Inflammatory macrophage treated with lipopolysaccharide for 1 hour (primary cell): ENCODE measurements at places on chromosomes 6 and 20.

DNA sequence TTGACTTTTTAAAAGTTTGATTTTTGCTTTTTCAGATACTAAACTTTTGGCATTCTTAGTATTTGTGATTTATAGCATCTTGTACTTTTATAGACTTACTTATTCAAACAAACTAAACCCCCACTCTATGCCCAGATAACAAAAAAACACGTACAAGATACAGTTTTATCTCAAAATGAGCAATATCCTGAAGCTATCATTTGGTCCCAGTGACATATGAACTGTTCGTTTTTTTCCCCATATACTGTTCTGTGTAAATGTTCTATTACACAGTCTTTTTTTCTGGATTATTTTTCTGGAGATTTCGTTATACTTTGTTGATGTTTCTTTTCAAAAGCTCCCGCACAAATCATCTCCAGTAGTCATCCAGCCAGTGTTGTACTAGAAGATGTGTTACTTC, 27.3 kb upstream of the SERINC3 start:
- DNase-seq, result no peak

DNA sequence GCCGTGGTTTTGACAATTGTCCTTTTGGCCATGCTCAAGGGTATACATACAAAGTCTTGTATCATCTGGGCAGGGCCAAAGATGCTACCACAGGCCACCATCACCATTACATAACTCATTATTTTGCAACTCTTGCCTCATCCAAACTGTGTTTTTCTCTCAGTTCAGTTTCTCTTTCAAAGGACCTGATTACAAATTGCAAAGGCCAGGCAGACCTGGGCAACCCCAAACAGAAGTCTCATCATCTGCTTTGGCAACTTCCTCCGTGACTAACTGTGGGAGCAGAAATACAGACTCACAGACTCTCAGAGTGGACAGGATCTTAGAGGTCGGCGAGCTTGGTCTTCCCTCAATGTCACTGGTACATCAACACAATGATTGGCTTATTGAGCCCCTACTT, 117.8 kb upstream of the NEDD9 start:
- peak; percentile 99 for DNase-seq

- DNase-seq, result no peak
These were observed 22.1 kb upstream of the ZNF76 start for GRCh38 chr6:35237476-35237875.

- DNase-seq, result no peak
These were observed 37.2 kb upstream of the TAF8 start for GRCh38 chr6:42013134-42013516.

GRCh38 chr6:169972101-169972651, 220.8 kb downstream of the ERMARD start:
- DNase-seq, result no peak

GRCh38 chr6:62367601-62368000, 81.6 kb upstream of the KHDRBS2 start:
- DNase-seq, result peak; percentile 15

- no peak for DNase-seq
These were observed 40.4 kb downstream of the MDGA1 start for GRCh38 chr6:37657112-37657886.

DNA sequence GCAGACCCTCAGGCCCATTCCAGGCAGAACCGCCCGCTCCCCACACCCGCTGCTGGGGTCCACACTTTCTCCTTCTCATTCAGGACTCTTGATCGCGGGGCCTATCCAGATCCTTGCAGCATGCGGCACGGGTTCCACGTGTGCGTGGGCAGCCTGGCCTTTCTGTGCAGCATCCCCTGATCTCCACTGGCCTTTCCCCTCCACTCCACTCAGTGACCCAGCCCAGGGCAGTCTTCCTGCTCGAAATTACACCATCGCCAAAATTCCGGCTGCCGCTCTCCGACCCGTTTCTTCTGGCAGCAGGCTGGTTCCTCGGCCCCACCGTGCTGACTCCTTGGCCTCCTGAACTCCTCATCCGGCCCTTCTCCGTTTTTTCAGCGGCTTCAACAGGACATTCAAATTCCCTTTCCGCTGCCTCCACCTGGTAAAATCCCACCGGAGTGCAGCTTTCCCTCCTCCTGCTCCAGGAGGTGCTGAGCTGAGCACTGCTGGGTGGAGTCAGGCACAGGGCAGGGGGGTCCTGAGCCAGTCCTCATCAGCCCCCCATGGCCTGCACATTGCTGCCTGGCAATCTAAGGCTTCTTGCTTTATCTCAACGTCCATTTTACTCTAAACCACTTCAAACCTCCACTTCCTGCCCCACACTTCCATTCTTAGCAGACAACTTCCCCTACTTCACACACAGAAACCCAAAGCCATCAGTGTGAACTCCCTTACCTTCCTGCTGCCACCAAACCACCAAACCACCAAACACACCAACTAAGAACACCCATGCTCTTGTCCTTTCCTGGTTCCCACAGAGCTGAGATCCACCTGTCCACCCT, 9.0 kb downstream of the SFT2D1 start:
- no peak for DNase-seq

GRCh38 chr6:148401571-148401970, 58.9 kb downstream of the SASH1 start:
- no peak for DNase-seq

DNA sequence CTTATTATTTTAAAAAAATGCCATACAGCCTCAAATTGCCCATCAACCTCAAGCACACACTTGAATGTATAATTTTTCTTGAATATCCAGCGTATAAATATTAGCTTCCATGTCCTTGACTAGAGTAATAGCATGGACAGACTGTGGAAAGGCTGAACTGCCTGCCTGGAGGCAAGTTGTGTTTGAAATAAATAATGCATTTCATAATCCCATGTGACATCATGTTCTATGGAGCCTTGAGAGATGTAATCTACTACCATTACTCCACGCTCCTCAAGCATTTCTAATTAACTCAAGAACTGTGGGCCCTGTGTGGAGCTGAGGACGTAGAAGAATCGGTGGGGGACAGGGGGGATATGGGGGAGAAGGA, 94.2 kb downstream of the CDS2 start:
- DNase-seq, result peak; percentile 22

GRCh38 chr6:42522036-42522435, 41.8 kb upstream of the UBR2 start:
- no peak for DNase-seq

DNA sequence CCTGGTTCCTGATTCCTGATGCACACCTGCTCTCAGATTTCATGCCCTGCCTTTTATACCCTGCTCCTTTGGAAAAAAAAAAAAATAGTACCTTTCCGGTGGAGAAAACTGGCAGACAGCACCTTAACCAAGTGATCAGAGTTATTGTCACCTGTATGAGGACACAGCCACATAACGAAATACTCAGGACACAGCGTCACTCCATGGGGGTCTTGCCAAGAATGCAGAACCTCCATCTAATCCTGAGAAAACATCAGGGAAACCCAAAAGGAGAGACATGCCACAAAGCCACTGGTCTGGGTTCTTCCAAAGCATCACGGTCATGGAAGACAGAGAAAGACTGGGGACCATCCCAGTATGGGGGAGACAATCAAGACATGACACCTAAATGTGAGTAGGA, 29.1 kb downstream of the BFSP1 start:
- DNase-seq, result no peak

DNA sequence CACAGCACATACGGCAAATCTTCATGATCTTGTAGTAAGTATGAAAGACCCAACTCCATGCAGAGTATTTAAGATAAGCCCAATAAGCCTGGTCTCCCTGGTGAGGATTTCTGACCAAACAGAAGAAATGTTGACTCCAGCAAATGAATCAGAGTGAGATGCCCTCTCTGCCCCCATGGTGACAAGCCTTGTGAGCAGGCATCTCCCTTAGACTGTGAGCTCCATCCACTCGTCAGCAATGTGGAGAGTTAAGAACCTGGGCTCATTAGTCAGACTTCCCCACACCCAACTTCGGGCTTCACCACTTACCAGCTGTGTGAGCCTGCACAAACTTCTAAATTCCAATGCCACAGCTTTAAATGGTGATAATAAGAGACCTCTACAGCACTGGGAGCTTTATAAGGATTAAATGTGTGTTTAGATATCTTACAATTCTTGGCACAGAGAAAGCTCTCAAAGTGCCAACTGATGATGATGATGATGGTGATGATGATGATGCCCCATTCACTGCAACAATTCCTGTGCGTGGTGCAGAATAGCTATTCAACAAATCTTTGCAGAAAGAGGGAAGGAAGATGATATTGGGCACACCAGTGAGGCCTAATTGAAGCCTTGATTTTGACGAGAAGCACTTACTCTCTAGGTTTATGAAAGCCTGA, 253.4 kb upstream of the TAB2 start:
- no peak for DNase-seq

GRCh38 chr6:96197241-96197640, 181.5 kb downstream of the FUT9 start:
- DNase-seq, result no peak

GRCh38 chr6:112044856-112045255, 9.0 kb upstream of the CCN6 start:
- peak; percentile 75 for DNase-seq

DNA sequence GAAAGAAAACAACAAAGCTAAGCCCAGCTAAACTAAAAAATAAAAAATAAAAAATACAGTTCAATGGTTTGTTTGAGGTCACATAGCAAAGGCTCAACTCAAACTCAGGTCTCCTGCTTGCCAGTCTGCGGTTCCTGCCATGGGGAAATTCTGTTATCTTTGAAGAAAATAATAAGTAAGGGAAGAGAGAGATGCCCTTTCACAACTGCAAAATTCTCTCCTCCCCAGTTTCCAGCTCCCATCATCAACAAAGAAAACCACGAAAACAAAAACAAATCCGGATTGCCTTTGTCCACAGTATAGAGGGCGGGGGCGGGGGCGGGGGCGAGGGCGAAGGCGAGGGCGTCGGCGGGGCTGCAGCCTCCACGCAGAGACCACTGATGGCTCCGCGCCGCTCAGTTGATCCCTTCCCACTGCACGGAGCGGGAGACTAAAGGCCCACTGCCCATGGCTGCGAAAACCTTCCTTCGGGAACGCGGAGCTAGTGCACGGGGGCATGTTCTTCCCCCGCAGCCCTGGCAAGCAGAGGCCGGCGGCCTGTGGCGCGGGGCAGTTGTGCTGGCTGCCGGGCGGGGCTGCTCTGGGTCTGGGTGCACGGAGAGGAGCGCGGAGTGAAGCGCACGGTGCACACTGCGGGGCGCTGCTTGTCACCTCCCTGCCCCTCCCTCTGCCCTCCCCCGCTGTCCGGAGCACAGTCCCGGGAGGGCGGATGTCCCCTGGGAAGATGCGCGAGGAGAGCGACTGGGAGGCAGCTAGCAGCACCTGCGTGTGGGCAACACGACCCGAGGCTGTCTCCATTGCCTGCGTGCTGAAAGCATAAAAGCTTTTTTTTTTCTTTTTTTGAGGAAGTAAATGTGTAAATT, 54.1 kb upstream of the TPD52L1 start:
- DNase-seq, result peak; percentile 26

- no peak for DNase-seq
These were observed 674.2 kb upstream of the MANEA start for GRCh38 chr6:94902974-94903628.

DNA sequence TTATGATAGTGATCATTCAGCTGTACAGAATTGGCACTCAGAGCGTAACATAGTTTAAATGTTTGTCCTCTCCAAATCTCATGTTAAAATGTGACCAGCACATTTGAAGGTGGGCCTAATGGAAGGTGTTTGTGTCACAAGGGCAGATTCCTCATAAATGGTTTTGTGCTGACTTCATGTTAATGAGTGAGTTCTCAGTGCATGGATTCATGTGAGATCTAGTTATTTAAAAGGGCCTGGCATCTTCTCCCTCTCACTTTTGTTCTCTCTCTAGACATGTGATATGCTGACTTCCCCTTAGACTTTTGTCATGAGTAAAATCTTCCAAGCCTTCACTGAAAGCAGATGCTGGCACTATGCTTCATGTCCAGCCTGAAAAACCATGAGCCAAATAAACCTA, 452.4 kb upstream of the PTCHD4 start:
- DNase-seq, result no peak

DNA sequence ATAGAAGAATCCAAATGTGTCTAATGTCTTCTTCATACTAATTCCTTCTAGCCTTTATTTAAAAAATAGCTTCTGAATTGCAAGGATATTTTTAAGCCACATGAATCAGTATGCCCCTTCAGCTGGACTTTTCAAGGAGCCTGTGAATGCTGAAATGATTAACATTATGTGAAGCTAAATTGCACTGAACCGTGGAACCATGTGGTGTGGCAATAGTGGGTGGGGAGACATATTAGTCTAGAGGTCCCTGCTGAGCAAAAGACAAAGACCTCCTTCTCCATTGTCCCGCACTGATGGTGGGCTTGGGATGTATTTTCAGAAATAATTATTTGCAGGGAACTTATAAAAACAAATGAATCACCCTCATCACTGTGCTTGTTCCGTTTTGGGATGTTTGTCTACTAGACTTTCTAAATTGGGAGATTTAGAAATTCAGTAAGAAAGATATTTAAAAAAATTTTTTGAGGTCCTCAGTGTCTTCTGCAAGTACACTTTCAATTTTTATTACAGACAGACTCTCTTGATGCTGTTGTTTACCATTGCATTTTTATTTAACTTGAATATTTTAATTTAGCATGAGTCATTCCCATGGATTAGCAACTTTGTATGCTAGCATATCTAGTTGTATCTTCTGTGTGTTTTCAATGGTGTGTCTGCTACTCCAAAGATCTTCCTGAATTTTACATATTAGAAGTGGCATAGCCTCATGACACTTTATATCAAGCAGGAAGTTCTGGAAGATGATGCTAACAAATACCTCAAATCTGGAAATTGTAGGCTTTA, 238.1 kb downstream of the LAMA2 start:
- DNase-seq, result no peak

DNA sequence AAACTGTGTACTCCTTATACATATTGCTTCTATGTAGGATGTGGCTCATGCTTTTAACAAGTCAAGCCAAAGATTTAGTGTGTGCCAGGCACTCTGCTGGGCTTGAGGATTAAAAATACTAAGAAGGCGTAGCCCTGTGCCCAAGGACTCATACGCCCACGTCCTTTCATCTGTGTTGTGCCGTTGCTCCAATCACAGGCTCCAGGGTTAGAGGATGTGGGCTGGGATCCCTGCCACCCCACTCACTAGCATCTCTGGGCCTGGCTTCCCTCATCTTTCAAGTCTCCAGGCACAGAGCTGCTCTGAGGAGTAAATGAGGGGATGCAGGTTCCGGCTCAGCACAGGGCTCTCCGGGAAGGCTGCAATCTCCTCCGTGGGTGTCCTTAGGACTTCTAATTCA, 214.2 kb downstream of the SYNDIG1 start:
- DNase-seq, result no peak

DNA sequence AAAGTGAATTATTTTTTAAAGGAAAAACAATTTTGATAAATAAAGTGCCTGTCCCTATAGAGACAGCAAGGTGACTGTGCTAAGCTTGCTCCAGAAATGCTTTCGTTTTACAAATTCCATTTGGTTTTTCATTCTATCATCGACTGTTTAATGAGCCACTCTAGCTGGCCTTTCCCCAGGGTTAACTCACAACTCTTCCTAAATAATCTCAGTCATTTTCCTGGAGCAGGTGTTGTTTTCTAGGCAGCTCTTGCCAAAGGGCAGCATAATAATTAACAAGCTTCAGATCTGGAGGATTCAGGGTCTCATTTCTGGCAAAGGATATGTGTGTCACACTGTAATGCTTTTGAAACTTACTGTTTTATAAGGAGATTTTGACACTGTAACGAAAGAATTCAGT, 184.2 kb downstream of the KHDC1L start:
- DNase-seq, result no peak

DNA sequence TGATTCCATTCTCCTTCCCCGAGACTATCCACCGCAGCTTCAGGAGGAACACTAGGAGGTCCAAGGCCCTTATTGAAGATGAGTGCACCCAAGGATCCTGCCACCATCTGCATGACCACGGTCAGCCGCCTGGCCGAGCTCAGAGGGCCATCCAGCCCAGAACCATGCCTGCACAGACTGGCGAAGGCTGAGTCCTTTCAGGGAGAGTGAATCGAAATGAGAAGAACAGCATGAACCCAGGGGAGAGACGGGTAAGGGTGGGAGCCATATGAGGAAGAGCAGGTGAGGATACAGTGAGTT, 26.3 kb downstream of the SERPINB6 start:
- DNase-seq, result no peak
